Glomerular endothelial cell (primary cell): ENCODE measurements at places on chromosomes 1 and 21. TPM values are rescaled to one million over a fixed set of nuclear protein-coding genes. Genes with fewer than 3 reads are reported as not detected.

CAPN8 gene
- total RNA-seq: not detected in 2 replicates

DNA sequence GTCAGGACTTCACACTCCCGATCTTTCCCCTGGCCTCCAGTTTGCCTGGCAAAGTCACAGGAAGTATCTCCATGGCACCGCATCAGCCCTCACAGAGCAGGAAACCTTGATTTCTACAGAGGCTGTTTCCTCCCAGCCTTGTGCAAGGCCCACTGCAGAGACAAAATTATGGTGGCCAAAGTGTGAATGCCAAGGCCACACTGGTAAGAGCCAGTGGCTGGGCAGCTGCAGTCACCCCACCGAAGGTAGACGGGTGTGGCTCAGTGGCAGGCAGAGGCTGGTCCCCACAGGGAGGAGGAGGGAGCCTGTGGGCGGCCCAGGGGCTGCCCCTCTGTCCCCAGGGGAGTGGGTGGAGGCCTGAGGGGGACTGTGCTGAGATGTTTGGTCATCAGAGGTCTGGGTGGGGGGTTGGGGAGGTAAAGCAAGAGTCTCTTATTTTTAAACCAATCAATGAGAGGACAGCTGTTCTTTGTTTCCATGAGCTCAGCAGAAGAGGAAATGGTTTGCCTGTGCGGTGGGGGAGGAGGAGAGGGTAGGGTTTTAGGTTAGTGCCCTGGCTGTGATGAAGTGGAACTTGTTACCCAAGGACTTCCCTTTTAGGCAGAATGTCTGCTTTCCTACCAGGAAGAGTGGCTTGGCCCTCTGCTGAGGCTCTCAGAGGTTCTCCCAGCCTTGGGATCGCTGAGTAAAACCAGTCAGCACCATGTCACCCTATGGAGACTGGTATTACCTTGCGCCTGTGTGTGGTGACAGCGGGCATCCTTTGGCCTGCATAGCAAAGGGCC is 18.0 kb upstream of the BTG2 start:
- DNase-seq: no peak

DNA sequence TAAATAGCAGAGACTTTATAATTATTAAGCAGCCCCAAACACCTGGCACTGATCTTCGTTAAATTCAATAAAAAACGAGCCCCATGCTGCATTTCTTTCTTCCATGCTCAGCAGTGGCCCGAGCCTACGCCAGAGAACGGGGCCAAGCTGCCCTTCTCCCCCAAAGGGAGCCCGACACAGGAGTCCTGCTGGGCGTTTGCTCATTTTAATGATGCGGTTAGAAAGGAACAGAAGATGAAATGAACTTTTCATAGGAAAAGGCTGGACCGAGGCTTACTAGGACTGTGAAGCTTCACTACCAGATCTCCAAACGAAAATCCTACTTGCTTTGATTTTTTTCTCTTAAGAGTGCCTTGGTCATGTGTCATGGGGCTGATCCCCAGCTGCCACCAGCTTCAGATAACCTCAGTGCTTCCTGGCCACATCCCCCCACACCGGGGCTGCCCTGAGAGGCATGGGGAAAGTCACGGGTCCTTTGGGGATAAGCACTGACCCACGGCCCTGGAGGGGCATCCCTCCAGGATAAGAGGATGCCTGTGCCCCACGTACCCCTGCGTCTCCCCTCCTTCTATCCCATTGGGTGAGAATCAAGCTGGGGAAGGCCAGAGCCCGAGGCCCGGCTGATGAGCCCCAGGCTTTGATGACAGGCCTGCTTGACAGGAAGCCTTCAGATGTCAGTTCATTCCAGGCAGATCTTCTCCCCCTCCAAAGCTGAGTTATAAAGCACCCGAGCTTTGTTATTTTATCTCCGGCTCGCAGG is 34.2 kb downstream of the PGBD5 start:
- no peak for DNase-seq

GRCh38 chr1:203473781-203474305 is 1.8 kb upstream of the PRELP start:
- no peak for DNase-seq
